CD14-positive monocyte (primary cell): ENCODE measurements at places on chromosomes 11 and 22.
A peak's percentile ranks its signal among the peaks of the same experiment; 100 is the strongest.

DNA sequence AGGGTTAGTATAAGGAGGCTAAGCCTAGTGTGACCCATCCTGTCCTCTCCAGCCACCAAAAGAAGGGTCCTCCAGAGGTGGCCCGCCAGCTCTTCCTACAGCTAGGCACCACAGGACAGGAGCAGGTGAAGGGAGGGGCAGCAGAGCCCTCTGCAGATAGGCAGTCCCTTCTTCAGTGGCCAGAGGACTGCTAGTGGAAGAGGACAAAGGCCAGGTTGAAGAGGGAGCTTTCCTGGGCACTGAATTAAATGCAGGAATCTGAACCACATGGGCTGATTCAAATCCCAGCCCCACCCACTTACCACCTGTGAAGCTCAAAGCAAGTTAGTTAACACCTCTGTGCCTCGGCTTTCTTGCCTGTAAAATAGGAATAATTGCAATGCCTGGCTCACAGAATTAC, 409.5 kb downstream of the NXPE2 start:
- no peak for DNase-seq

- no peak for DNase-seq
Observed at GRCh38 chr22:42177891-42178336, 47.3 kb upstream of the CYP2D6 start.

- DNase-seq, result no peak
Observed at GRCh38 chr22:21447694-21448402, 19.3 kb upstream of the TMEM191C start.

DNA sequence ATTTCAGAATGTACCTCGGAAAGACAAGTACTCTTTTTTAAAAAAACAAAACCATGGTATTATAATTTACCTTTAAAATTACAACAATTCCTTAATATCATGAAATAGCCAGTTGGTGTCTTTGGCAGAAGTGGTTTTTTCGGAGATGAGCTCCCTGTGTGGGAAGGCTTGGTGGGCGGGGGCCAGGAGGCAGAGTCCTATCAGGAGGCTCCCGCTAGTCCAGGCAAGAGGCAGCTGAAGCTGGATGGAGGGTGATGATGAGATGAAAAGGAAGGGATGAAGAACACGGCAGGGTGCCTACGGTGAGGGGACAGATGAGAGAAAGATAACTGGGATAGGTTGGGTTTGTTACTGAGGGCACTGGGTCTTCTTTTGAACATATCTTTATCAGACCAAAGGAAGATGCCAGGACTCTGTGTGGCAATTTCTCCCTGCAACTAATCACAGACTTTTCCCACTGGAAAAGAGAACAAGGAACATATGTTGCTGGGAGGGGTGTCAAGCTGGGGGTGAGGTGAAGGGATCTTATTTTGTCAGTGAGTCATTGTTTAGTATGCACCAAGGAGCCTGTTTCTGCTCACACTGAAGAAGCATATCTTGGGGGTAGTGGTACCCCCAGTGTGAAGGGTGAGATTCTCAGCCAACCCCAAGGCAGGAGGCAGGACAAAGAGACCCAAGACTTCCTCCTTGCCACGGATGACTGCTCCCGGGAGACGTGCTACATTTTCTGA, 91.5 kb upstream of the YWHAH start:
- no peak for DNase-seq

DNA sequence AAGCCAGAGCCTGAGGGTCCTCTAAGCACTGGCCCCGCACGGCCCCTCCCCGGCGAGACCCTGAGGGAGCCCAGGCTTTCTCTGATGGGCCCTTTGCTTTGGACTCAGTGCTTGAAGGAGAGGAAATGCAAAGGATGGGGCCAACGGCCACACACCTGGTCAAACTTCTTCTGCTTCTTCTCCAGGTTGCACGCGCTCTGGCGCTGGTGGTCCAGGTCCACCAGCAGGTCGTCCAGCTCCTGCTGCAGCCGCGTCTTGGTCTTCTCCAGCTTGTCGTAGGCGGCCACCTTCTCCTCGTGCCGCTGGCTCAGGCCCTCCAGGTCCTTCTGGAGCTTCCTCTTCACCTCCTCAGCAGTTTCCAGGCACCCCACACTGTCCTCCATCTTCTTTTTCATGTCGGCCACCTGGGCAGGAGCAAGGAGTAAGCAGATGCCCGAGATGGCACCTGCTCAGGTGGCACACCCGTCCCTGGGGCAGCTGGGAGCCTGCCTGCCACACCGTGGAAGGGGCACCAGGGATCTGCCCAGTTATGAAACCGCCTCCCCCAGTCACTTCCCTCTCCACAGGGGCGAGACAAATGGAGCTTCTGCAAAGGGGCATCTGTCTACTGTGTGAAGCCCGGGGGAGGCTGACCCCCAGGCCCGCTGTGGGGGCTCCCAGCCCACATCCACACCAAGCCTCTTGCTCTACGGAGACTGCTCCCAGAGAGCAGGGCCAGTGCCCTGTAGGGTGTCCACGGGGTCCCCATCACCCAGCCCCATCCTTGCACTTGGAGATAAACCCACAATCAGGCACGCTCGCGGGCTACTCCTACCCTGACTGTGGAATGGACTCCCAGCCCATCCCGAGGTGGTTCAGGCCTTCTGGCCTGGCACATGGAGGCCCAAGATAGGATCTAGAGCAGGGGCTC, 39.2 kb downstream of the APOL1 start:
- no peak for DNase-seq

- peak; percentile 90 for DNase-seq
Observed at GRCh38 chr22:42930810-42931420, 73.8 kb upstream of the ARFGAP3 start.

GRCh38 chr11:91296629-91297028, 928.0 kb upstream of the FAT3 start:
- no peak for DNase-seq

DNA sequence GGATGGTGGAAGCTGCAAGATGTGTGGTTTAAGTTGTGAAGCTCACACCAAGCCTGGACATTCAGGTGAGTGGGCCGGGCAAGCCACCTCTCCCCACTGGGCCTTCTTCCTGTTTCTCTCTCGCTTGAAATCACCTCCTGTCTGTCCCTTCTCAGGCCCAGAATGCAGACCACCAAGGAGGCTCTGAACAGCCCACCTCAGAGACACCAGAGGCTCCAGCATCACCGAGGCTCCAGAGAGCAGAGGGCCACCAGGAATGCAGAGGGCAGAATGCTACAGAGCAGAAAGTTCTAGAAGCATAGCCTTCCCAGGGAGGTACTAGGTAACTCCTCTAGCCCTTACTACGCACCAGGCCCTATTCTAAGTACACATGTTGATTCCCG, 14.8 kb upstream of the IL2RB start:
- DNase-seq, result no peak

- DNase-seq, result peak; percentile 63
Observed at GRCh38 chr11:128772814-128773213, 78.9 kb downstream of the FLI1 start.

DNA sequence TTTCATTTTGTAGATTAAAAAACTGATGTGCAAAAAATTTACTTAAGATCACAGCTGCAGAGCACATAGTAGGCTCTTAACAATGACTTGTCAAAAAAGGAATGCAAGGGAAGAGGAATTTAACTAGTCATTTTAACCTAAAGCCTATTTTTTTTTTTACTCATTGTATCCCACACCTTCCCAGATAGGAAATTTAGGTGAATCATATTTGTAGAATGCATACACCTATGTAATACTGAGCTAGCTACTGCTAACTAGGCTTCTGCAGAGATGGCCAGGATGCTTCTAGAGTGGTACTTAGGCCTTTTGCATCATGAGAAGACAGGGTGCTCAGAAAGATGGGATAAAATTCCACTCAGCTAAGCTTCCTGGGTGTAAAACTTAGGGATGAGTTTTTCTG, 387.3 kb downstream of the AASDHPPT start:
- no peak for DNase-seq

DNA sequence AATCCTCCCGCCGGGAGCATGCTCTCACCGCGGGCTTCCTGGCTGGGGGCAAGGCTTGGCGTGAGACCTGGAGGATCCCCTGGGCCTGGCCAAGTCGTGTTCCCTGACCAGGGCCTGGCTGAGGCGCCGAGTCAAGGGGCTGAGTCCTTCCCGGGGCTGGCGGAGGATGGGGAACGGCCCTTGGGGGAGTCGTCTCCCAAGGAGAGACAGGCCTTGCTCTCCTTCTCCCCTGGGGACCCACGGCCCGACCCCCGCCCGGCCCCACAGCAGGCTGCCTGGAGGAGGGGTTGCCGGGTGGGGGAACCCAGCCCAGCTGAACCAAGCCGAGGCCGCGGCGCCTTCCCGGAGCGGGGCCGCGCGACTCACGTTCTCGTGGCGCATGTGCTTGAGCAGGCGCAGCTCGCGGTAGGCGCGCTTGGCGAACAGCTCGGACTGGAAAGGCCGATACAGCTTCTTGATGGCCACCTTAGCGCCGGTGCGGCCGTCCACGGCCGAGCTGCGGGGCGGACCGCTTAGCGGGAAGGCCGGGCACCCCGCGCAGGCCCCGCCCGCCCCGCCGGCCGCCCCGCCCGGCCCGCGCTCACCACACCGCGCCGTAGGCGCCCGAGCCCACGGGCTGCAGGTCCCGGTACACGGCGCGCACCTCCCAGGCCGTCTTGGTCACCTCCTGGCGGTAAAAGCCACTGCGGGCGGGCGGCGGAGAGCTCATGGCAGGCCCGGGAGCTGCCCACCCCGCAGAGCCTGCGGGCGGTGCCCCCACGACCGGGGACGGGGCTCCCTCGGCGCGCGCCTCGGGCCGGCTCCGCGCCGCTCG, 475 bp downstream of the MAPK12 start:
- DNase-seq, result no peak

- DNase-seq, result no peak
Observed at GRCh38 chr11:133910101-133910500, 46.7 kb downstream of the IGSF9B start.

- no peak for DNase-seq
Observed at GRCh38 chr11:69484427-69485259, 3.2 kb downstream of the LINC01488 start.

- no peak for DNase-seq
Observed at GRCh38 chr11:2271327-2272227, 1.2 kb upstream of the ASCL2 start.

- DNase-seq, result no peak
Observed at GRCh38 chr11:95074792-95075563, 8.3 kb downstream of the SRSF8 start.

GRCh38 chr22:19292458-19293230, 1.1 kb upstream of the CLTCL1 start:
- no peak for DNase-seq

- DNase-seq, result no peak
Observed at GRCh38 chr22:29689206-29689879, 30.5 kb upstream of the CABP7 start.

GRCh38 chr11:6481924-6482275, 599 bp downstream of the TIMM10B start:
- no peak for DNase-seq

- peak; percentile 44 for DNase-seq
Observed at GRCh38 chr11:88114486-88115045, 60.7 kb downstream of the RAB38 start.

DNA sequence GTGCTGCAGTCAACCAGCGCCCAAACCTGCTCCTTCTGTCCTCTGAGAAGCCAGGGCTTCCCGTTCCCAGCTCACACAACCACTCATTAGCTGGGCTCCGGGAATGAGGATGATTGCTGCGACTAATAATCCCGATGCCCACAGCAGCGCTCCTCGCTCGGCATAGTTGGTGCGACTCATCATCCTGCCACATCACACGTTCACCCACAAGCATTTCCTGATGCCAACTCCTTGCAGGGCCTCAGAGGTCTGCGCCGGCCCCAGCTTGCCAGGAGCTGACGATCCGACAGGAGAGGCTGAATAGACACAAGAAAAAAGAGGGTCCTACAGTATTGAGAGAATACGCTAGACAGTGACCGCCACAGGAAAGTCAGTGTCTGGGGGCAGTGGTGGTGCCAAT, 10.6 kb upstream of the CSNK1E start:
- DNase-seq, result no peak

GRCh38 chr11:69551963-69552362, 70.5 kb downstream of the LINC01488 start:
- DNase-seq, result no peak

DNA sequence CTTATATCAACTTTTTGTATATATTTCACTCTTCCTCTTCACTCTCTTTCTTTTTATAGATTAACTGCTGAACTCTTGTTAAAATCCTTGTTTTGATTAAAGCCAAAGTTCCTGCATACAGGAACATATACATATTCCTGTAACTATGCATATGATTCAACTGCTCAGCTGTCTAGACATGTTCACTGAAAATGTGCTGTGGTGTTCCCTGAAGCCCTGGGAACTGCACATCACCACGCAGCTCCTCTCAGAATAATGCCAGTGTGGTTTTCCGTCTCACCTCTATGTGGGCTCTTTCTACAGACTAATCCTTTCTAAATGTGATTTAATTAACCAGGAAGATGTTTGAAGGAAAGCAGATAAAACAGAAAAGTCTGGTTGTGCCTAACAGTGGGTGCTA, 25.6 kb upstream of the MMP12 start:
- no peak for DNase-seq

GRCh38 chr22:17132112-17132511, 11.0 kb upstream of the TMEM121B start:
- DNase-seq, result no peak

GRCh38 chr22:44363980-44364750, 51.4 kb upstream of the SHISAL1 start:
- no peak for DNase-seq

- no peak for DNase-seq
Observed at GRCh38 chr11:12900496-12900895, 108.6 kb upstream of the RASSF10 start.

DNA sequence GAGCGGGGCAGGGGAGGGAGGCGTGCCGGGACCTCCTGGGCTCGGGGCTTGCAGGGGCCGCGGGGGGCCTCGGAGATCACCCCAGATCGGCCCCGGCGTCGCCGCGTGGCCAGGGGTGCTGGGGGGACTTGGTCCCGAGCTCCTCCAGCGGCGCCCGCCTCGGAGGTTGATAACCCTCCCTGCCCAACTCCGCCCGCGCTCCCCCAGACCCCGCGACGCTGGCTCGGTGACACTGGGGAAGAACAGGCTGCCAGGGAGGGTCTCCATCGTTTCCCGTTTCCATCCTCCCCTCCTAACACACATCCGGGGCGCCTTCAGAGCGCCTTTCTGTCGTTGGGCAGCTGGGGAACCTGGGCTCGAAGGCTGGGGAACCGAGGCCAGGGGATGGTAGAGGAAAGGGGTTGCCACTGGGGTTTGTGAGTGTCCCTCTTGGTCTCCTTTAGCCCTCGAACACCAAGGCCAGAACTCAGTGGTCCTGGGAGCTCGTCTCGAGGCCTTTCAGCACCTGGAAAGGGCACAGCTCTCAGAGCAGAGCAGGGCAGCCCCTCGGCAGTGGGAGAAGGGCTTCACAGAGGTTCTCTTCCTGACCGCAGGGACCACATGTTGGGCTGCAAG, 431 bp downstream of the SLC37A2 start:
- DNase-seq, result peak; percentile 39

- no peak for DNase-seq
Observed at GRCh38 chr11:112320668-112321067, 60.0 kb upstream of the PLET1 start.

DNA sequence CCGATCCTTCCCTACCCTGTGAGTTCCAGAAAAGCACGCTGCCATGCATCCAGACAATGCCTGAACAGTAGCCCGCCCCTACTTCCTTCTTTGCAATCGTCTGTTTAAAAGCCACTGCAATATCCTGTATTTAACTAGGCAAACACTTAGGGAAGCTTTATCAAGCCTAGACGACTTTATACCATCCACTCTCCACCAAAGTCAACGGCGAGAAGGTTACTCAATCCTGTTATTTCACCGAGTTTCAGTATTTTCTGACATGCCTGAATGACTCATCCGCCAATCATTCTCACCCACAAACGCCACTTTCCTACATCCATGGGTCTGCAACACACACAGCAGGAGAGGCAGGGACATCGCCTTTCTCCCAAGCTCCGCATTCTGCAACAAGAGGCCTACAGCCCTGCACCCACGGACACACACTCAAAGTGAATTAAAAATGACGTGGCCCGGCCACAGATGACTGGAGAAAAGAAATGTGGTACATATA, 9.3 kb downstream of the CELSR1 start:
- DNase-seq, result peak; percentile 83

GRCh38 chr11:75035911-75036565, 47.3 kb downstream of the NEU3 start:
- DNase-seq, result no peak
